Cerebellar nuclear complex (tissue), 1 donor: ENCODE measurements at places on chromosomes 1 and 21.

- no peak for DNase-seq
These were observed 57.4 kb upstream of the CAMK1G start for GRCh38 chr1:209526137-209526536.

GRCh38 chr1:88612292-88612691, 71.8 kb upstream of the PKN2 start:
- no peak for DNase-seq

DNA sequence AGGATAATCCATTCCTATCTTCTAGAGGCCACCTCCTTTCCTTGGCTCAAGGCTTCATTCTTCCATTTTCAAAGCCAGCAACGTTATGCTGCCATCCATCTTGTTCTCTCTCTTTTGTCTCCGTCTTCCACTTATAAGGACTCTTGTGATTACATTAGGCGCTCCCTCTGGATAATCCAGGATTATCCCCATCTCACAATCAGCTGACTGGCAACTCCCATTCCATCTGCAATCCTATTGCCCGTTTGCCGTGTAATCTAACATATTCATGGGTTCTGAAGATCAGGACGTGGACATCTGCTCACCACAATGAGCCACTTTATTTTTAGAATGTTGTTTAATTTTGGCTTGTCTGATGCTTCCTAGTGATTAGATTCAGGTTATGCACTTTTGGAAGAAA, 89.3 kb downstream of the EBNA1BP2 start:
- DNase-seq, result no peak

DNA sequence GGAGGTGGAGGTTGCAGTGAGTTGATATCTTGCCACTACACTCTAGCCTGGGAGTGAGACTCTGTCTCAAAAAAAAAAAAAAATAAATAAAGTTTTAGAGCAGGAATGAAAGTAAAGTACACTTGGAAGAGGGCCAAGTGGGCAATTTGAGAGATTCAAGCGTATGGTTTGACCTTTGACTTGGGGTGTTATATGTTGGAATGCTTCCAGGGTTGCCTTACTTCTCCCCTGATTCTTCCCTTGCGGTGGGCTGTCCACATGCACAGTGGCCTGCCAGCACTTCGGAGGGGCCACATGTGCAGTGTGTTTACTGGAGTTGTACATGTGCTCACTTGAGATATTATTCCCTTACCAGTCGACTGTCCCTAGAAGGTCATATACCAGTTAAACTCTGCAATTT, 295.5 kb upstream of the PROX1 start:
- DNase-seq, result no peak

DNA sequence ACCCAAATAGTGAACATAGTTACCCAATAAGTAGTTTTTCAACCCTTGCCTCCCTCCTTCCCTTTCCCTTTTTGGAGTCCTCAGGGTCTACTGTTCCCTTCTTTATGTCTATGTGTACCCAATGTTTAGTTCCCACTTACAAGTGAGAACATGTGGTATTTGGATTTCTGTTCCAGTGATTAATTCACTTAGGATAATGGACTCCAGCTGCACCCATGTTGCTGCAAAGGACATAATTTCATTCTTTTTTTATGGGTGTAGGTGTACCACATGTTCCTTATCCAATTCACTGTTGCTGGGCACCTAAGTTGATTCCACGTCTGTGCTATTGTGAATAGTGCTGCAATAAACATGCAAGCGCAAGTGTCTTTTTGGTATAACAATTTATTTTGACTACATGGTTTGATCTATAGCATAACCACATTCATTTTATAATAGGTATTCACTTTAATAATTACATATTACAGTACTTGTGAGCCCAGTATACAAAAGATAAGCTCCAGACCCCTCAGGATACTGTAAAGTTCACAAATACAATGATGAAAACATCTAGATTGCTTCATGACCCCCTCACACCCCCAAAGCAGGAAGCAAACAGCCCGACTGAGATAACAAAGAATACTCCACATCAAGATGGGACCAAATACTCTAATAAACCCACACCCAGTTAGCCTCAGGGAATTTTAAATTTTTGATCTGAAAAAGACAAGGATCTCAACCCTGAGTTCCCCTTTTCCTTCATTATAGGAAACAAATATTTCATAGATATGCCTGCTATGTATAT, 45.3 kb downstream of the PUM1 start:
- DNase-seq, result no peak

DNA sequence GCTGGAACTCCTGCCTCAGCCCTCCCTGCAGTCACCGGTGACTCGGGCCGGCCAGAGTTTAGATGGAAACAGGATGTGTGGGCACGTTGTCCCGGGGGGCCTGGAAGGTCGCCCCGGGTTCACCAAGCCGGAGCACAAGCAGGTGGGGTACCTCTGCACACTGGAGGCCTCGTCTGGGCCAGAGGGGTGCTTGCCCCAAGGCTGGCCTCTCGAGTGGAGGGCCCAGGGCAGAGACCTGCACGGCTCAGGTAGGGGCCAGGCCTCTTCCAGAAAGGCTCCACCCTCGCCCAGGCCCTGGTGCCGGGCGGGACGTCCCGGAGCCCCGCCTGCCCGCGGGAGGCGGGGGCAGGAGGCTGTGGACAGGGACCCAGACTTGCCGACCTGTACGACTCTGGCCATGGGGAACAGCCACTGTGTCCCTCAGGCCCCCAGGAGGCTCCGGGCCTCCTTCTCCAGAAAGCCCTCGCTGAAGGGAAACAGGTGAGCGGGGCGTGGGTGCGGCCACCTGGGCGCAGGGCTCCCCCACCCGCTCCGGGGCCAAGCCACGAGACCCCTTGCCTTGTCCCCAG, at the start of gene PLEKHN1:
PLEKHN1 (plus strand) TSS at position 348 of the 569 bp plus-strand sequence; CDS start at position 398, 50 bp downstream.
- DNase-seq, result no peak

GRCh38 chr21:28282833-28283232, 709.8 kb downstream of the LTN1 start:
- no peak for DNase-seq

DNA sequence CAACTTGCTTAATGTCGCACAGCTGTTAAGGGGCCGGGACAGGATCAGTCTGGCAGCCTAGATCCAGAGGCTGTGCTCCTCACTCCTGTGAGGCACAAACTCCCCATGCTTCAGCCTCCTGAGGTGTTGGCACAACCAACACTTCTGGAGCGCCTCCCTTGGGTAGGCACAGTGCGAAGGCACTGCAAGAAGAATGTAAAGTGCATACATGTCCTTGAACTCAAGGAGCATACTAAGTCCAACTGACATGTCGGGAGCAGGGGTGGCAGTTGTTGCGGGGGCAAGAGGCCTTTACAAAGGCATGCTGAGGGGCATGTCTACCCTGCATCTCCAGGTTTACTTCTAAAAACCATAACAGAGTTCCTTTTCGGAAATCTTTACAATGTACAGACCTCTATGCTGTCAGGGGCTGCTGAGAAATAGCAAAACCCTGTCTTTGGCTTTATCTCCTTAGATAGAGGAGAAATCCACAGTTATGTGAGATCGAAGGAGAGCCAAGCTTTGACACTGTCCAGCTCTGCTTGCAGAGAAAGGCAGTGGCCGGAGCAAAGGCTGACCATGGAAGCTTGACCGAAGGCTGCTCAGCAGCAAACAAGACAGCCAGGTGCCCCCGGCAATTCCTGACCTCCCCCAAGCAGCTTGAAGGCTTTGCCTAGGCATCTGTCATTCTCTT, 93.9 kb downstream of the CDC7 start:
- no peak for DNase-seq
